ENCODE measurements at places on chromosomes 6 and 20. TPM values are rescaled to one million over a fixed set of nuclear protein-coding genes. Genes with fewer than 3 reads are reported as not detected.

DNA sequence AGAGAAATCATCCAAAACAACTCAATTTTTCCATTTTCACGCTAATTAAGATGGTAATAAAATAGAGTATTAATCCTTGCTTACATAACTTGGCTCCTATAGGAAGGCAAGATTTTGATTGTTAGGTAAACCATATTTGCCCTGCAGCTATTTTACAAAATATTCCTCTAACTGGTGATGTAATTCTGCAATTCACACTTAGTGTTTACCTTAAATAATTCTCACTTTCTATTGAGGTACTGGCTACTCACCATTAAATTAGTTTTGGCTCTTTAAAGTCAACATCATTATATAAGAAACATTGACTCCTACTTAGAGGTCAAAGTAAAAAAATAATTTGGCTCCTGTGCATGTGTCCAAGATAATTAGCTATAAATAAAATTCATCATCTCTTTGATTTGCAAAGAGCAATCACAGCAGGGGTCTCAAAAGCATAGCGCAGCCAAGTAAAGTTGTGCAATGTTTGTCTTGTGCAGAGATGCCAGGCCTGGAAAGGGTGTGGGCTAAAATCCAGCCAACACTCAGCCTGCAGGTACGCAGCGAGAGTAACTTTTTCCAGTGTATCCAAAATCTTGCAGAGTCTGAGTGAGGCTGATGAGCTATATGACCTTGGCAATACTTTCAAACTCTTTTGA lies 501.2 kb downstream of the MMUT start:
- no peak for DNase-seq

Gene MMP24
- 3.4 TPM for total RNA-seq

GRCh38 chr20:31919410-31920155 lies 32.3 kb downstream of the PDRG1 start:
- DNase-seq, result no peak

- no peak for DNase-seq
These were observed 41.3 kb downstream of the CARMIL1 start for GRCh38 chr6:25320459-25320858.

DNA sequence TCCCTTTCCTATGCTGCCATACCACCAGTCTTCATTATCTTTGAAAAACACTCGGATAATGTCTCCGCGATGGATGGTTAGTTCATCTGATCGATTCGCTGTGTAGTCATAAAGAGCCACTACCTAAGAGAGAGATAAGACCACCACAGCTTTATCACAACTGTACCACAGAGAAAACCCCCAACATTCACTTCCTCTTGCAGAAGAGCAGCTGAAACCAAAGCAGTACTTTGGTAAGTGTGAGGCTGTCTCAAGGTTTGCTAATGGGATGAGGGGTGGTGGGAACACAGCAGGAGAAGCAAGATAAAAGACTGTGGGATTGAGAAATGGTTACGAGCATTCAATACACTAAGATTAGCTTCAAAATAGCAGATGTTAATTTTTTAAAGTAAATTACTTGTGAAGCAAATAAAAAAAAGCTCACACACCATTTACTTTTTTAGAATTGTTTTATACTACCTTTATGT lies 142.1 kb downstream of the MYB start:
- DNase-seq, result no peak

- DNase-seq, result no peak
These were observed 109.0 kb downstream of the TNFRSF21 start for GRCh38 chr6:47200536-47201334.

Gene TRIM40
- not detected for total RNA-seq

Gene FAM83C
- total RNA-seq, result not detected

DNA sequence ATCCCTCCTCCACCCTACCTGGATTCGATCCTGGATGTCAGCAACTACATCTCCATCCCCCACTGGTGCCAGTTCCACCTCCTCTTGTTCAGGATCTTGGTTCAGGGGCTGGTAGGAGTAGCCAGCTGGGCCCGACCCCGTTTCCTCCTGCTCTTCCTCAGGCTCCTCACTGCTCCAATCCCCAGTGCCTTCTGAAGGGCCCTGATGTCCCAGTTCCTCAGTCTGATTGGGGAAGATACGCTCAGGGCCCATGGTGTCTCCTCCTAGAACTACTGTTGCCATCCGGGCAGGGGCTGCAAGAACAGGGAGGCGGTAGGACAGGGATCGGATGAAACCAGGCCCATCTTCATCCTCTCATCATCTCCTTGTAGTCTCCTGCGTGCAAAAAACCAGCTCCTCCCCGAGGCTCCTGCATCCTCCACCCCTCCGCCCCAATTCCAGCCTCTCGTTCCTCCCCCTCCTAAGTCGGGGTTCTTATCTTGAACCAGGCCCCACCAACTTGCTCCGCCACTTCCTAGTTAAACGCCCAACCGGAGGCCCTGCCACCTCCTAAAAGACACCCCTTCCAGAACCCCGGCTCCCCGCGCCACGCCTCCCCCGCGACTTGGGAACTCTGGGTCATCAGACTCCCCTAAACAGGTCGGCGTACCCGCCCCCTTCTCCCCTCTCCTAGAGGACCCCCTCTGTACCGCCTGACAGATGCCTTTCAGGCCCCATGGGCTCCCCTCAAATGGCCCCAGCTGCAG lies 476 bp downstream of the MEA1 start:
- DNase-seq, result no peak

DNA sequence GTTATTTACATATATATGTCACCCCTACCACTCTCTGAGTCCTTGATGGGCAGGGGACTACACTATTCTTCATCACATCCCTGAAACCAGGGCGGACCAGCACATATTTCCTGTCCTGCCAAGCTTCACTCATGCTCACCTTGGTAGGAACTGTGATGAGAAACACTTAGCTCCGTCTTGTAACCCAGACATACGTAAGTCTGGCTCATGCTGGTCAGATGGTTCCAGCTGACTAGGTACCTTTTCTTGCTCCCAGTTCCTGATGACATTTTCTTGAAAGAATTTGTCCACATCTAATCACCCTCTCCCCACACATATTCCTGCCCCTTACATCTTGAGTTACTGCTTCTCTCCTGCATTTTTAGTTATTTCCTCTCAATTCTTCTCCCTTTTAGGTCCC lies 122.2 kb upstream of the MYLIP start:
- no peak for DNase-seq

Gene PNPLA1
- total RNA-seq, result not detected

Data from progenitor cell of endocrine pancreas (in vitro differentiated cells).